GM12865 (cell line): ENCODE measurements at places on chromosomes 2 and 18.

GRCh38 chr2:45930396-45930792 lies 278.9 kb downstream of the PRKCE start:
- DNase-seq, result no peak

DNA sequence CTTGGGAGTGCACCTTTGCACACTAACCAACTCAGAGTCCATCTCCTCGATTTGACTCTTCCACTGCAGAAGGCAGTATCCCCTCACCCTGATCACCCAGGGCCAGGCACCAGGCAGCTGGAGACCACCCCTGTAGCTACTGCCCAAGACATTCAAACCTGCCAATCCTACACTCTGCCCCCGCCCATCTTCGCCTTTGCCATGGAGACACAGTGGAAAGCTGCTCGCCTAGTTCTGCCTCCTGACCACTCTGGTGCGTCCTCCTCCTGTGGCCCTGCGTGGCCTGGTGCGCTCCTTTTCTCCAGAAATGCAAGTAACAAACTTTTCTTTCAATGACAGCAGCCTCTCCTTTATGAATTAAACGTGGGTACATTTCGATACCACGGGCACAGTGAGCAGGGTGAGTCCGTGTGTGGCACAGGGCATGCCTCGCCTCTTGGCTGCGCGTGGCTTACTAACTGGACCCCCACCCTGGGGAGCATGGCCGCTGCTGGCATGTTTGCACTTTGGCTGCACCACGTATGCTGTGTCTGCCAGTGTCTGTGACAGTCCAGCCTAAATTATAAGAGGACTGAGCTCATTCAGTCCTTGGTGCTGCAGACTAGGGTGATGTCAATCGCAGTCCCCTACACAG lies 47.6 kb downstream of the LONRF2 start:
- DNase-seq, result no peak

DNA sequence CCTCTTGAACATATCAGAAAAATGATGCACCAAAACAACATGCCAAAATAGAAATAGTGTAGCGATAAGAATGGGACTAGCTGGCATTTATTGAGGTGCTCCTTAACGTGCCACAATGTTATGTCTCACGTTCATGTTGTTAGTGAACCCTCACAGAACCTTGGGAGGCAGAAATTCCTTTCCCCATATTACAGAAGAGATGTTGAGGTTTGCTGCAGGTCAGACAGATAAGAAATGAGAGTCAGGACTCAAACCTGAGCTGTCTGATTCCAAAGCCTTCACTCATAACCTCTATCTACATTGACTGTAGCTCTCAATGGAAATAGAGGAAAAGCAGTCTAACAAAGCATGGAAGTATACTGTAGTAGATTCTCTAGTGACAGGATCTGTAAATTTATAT lies 163.3 kb upstream of the STK17B start:
- DNase-seq, result no peak

DNA sequence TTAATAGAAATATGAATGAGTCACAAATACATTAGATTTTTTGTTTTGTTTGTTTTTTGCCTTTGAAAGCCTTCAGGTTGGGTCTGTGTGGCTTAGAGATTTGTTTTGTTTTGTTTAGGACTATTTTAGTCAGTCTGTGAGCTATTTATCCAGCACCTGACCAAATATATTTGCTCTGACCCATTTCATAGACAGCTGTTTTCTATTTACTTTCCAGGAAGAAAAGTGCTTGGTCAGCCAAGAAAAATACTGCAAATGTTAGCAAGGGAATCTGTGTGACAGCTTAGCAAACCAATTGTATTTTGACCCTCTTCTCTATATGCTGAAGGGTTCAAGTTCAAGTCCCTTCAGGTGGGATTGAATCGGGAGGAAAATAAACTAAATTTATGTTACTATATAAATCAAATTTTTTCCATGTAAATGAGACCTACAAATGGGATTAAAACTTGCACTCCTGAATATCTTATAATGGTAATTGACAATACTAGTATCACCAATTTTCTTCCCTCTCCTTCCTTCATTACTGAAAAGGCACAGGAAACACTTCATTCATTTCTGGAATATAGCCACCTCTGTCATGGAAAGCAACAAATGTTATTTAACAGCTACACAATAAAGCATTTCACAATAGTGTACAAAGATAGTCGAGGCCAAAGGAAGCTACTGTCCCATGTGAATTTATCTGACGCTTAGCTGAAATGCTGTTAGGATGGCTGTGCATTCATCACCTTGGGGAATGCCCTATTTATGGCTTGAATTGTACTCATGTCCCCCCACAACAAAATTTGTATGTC lies 23.1 kb upstream of the KLF7 start:
- no peak for DNase-seq

DNA sequence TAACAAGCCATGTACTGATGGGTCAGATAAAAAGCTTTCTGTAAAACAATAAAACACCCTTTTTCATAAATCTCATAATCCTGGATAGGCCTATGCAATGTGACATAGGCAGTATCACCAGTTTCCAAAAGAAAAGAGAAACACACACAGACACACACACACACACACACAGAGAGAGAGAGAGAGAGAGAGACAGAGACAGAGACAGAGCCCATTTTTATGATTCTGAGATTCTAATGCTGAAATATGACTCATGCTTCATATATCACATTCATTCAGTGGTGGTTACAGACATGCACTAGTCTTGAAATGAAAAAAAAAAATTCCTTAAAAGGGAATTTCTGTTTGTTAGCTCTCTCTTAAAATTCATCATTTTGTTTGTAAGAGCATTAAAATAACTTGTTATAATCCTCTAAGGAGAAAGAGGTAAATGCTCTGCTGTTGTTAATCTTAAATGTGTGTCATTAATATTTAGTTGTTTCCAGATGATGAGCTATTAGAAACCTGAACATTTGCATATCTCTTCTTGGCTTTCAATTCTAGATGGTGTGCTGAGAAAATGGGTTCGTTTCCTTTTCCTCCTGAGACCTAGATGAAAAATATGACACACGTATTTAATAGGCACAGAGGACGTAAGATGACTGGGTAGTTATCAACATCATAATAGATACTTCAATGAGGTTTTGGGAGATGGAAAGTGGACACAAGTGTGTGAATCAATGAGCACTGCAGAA lies 1598.7 kb upstream of the ACVR2A start:
- DNase-seq, result no peak

GRCh38 chr2:55995211-55995610 lies 71.6 kb upstream of the EFEMP1 start:
- no peak for DNase-seq
